Testis (tissue), 5 donors: ENCODE measurements at places on chromosomes 4 and X.
A peak's percentile ranks its signal among the peaks of the same experiment; 100 is the strongest.

GRCh38 chr4:149531861-149532260 is 283.8 kb downstream of the IQCM start:
- DNase-seq: no peak

- DNase-seq: no peak
These were observed 1.7 kb upstream of the TREX2 start for GRCh38 chrX:153447581-153447960.

DNA sequence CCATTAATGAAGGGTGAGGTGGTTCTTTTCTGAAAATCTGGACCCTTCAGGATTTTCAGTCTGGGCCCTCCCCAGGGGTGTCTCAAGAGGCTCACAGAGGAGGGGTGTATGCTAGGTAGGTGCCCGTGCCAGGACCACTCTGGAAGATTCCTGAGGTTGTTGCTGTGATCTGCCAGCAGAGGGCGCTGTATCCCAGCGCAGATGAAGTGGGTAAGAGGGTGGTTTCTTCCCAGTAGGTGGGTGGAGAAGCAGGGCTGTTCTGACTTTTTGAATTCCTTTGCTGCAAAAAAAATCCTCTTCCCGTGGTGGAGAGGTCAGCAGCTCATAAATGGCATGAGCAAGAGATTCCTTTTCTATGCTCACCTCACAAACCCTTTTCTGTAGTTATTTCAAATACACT is 51.1 kb downstream of the SCML1 start:
- peak; percentile 43 for DNase-seq

DNA sequence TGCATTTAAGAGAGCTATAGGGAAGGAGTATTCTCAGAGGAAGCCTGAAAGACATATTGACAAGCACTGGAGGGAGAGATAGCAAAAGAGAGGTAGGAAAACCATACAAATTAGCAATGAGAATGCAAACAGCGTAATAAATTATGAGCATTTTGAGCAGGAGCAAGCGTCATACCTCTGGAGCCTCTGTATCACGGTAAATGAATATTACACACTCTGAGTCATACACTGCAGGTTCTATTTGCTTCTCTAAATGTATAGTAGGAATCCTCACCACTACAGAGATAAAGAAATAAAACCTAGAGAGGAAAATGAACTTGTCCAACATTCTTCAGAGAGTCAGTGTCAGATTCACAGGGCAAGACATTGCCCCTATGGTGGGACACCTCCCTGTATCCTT is 46.4 kb upstream of the GABRE start:
- DNase-seq: no peak

DNA sequence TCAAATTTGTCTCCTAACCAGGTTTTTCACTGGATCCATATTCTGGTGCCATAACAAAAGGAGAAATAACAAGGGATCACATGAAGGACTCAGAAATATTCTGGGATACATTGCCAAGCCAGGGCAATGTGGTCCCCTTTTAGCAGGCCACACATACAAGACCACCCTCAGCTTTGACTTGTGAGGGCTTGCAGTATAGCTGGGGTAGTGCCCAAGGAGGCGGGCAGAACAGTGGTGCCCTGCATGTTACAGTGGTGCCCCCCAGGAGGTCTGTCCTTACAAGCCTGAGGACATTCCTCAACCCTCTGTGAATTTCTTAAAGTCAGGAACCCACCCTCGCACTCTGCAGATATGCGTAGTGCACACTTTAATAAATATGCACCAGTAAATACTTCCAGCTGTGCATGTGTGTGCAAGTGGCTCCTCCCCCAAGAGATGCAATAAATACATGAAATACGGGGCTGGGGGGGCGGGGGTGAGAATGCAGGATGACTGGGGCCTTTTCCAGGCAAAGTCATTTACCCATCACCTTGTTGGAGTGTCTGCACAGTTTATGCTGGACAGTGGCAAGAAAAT is 34.4 kb upstream of the TBL1X start:
- no peak for DNase-seq
